Fibroblast of lung (primary cell): ENCODE measurements at places on chromosomes 16 and 17. TPM values are rescaled to one million over a fixed set of nuclear protein-coding genes. Genes with fewer than 3 reads are reported as not detected.

Gene CCL8
- total RNA-seq: 0.26 and 0.50 TPM in 2 replicates

- no peak for DNase-seq
Observed at GRCh38 chr16:83853834-83854233, 45.1 kb upstream of the MLYCD start.

Gene TBC1D3C
- total RNA-seq: 1.3 TPM in 1 of 2 replicates, not detected in the other

- no peak for DNase-seq
Observed at GRCh38 chr17:49224198-49224996, 6.2 kb downstream of the PHOSPHO1 start.

Gene CHST4
- total RNA-seq: not detected in 2 replicates

GRCh38 chr16:86566601-86566965, at the start of gene FOXC2:
FOXC2 (plus strand) TSS chr16:86566829; CDS start chr16:86567336, 507 bp downstream.
- DNase-seq: peak; percentile 97

Gene TMEM106A
- 0.77 and 1.5 TPM in 2 replicates for total RNA-seq

- DNase-seq: no peak
Observed at GRCh38 chr17:80347948-80348351, 67.0 kb upstream of the ENDOV start.

- DNase-seq: peak; percentile 55
Observed at GRCh38 chr17:6831661-6832263, at the start of gene TEKT1. TEKT1 (minus strand) TSS chr17:6831729; CDS start chr17:6830376, 1,353 bp downstream.

GRCh38 chr17:58264407-58265103, 16.2 kb downstream of the MPO start:
- no peak for DNase-seq

- peak; percentile 55 for DNase-seq
Observed at GRCh38 chr17:42276359-42276608, at the start of gene STAT5B. STAT5B (minus strand) TSS chr17:42276391; CDS start chr17:42232127, 44,264 bp downstream.

Gene JUP
- 6.4 and 13.2 TPM in 2 replicates for total RNA-seq

GRCh38 chr17:12769981-12770380, 19.3 kb upstream of the ARHGAP44 start:
- no peak for DNase-seq
